ENCODE measurements at places on chromosomes 2 and 18.

DNA sequence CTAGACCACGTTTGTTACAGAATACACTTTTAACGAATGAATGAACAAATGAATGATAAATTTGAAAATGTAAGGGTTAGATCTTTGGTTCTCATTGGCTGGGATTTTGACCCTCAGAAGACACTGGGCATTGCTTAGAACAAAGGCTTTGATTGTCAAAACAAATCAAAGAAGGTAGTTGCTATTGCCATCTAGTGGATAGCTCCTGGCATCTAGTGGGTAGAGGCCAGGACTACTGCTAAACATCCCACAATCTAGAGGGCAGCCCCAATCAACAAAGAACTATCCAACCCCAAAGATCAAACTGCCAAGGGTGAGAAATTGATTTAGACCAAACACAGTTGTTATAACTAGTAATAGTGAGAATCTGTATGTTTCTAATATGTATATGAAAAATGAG, 552.3 kb downstream of the KCNJ3 start:
- no peak for DNase-seq

DNA sequence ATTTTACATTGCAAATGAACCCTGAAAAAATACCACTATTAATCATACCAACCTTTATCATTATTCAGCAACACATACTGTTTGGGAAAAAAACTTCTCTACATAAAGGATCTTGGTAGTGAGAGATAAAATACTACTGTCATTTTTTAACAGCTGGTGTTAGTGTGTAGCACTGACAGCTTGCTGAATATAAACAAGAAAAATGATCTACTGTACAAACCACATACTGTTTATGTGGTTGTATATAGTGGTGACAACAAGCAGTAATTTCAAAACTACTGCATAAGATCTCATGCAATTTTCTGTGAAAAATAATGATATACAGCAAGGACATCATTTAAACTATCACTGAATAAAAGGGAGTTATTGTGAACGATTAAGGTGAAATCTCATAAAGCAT, 601.2 kb downstream of the LRP1B start:
- DNase-seq: no peak

DNA sequence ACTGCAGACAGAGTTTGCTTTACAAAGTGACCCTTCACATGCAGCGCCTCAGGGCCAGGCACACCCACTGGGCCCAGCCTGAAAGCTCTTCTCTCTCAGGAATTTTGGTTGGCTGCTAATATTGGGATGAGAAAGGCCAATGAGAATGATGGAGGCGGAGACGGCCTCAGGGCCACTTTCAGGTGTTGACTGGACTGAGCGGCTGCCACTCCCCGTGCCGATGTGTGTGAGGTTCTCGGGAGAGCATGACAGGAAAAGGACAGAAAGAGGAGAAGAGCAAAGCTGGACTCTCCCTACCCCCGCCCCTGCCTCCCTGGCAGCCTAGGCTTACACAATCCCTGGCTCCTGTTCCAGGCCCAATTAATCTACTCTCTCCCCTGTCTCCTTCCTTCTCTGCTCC, 155.7 kb downstream of the CELF4 start:
- no peak for DNase-seq

DNA sequence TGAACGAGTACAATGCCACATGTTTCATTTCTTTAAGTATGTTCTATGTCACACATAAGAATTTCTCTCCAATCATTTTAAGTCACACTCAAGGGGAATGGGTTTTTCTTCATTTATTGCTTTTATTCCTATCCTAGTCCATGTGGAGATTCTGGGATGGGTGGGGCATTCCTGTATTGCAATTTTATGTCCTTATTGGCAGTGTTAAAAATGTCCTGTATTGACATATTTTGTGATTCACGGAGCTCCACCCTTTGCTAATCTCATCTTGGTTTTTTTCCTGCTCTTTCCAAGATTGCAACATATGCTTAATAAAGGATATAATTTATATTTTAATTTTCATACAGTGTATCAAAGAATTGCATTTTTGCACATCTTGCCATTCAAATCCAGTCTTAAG, 3.4 kb upstream of the TNFAIP6 start:
- DNase-seq: no peak

DNA sequence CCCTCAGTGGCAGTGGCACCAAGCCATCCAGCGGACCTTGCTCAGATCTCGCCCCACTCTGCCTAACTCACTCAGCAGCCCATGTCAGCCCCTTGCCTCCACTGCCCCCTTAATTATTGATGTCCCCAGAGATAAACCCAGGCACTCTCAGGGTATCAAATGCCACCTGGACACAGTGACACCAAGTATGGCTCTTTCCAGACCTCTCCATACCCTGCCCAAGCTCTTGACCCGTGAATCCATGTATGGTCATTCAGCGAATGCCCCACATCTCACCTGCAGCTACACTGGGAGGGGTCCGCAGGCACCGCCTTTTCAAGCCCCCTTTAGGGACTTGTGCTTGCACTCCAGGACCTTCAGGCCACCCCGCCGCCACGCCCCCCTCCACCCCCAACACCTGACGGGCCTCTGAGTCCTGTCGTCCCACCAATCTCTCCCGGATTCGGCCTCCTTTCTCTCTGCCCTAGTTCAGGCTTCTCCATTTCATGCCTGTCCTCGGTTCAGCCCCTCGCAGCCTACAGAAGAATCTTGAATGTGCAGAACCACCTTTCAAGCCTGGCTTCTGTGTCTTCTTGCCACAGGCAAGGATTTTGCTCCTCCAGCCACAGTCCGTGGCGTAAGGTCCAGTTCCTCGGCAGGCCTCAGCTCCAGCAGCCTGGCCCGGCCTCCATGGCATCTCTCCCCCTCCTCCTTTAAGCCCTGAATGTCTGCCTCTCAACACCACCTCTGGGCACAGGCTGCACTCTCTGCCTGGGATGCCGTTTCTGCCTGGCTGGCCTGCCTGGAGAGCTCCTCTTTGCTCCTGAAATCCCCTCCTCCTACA, 54.1 kb upstream of the ODC1 start:
- no peak for DNase-seq

DNA sequence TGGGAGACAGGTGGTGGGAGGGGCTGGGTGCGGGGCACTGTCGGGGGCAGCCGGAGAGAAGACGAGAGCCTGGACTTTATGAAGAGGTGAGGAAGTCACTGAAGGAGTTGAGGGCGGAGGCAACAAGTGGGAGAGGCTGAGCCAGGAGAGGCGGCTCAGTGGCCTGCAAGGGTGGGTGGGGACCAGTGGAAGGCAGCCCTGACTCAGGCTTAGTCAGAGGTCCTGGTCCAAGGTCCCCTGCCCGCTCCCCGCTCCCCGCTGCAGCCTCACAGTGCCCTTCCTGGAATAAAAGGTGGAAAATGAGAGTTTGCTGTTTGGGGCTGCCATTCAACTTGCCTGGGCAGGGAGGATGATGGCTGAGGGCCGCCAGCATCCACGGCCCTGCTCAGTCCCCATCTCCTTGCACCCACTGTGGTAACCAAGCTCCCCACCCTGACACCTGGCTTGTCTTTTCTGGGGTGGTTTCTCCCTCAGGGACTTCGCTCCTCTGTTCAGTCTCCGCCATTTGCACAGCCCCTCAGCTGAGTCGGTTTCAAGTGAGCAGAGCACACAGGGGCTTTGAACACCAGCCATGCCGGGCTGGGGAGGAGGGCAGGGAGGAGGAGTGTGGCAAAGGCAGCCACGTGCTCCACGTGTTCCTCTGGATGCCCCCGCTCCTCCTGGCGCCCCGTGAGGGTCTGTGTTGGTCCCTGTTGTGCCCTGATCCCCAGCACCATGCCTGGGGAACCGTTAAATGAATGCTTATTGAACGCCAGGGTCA, 13.7 kb upstream of the RALB start:
- no peak for DNase-seq

GRCh38 chr2:6442252-6442985, 423.3 kb downstream of the CMPK2 start:
- DNase-seq: no peak

GRCh38 chr2:143482771-143483170, 353.6 kb downstream of the ARHGAP15 start:
- no peak for DNase-seq
